Left kidney (tissue), 8 donors: ENCODE measurements at places on chromosomes 16 and 17.

DNA sequence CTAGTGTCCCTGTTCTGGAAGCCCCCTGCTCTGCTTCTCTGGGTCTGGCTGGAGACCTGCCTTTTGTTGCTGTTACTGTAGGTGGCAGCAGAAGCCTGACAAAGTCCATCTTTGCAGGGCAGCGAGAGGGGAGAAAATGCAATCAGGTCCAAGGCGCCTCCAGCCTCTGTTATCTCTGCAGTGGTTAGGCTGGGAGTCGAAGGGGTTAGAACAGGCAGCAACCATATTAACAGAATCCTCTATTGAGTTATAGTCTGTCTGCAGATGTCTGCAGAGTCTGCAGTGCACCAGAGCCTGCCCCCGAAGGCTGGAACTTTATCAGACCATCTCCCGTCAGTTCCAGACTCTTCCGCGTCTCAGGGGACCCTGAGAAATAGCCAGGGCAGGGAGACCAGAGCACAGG is 404.9 kb upstream of the EEF2KMT start:
- DNase-seq: no peak

GRCh38 chr17:16930571-16931317 is 41.2 kb downstream of the TNFRSF13B start:
- no peak for DNase-seq

DNA sequence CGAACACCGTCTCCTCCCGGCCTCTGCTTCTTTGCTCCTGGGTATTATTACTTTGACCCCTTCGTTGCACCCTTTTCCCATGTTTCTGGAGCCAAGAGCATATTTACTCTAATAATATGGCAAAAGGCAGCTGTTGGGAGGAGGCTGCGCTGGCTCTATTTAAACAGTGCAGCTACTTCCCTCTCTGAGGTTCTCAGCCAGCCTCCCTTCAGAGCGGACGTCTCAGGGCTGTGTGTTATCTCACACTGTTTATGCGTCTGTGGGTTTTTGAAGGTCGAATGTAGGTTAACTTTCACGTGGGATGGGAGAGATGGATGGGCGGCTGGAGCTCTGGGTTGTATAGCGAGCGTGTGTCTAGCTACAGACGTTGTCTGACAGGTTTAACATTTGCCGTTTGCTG is 45.3 kb downstream of the COX4I1 start:
- no peak for DNase-seq

GRCh38 chr17:65774787-65775186 is 213.3 kb upstream of the AXIN2 start:
- DNase-seq: no peak

DNA sequence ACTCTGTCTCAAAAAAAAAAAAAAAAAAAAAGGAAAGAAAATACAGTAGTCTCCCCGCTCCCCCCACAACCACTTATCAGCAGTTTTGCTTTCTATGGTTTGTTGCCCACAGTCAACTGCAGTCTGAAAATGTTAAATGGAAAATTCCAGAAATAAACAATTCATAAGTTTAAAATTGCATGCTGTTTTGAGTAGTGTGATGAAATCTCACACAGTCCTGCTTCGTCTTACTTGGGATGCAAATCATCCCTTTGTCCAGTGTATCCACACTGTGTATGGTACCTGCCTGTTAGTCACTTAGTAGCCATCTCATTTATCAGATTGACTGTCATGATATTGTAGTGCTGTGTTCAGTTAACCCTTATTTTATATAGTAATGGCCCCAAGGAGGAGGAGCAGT is 41.5 kb downstream of the NF1 start:
- DNase-seq: no peak

- DNase-seq: no peak
Observed at GRCh38 chr17:56021681-56022190, 131.5 kb upstream of the ANKFN1 start.

DNA sequence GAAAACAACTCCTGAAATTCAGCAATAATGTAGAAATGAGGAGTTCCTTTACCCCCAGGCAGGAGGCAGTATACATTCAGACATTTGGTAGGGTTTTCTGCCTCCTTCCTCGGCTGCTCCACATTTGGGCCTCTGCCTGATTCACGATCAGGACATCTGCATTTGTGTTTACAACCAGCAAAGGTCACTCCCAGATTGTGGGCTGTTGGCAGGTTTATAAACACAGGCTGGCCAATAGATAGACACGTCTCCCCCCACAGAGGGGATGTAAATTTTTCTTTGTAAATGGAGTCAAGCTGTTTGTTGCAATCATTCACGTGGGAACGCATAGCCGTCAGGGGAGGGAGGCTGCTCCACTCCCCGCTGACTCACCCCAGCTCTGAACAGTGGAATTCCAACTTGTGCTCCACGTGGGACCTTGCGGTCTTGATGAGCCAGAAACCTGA is 252.1 kb upstream of the N4BP1 start:
- DNase-seq: no peak

DNA sequence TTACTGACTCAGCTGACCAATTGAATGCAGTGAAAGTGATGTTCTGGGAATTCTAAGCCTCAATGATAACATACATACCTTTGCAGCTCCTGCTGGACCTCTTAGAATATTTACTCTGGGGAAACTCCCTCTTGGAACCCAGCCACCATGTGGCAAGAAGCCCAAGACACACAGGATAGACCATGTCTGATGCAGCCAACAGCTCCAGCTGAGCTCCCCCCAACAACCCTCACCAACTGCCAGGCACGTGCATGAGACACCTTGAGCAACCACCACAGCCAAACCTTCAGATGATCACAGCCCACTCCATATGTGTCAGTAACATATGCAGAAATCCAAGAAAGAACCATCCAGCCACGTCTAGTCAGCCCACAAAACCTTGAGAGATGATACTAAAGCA is 53.0 kb downstream of the XYLT1 start:
- no peak for DNase-seq

DNA sequence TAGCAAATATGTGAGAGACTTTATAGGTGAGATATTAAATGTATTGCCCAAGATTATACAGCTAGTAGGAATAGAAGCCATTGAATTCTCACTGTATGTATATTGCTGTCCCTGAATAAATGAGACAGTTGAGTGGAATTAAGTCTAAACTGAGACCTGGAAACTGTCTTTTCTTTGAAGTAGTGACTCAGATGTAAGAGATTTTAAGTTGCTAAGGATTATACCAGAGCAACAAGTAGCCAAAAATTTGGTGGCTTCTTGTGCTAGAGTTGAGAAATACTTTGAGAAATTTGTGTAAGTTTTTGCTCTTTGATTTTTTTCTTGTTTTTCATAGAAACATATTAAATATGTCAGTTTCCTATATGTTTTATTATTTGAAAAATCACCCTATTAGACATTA is 58.7 kb downstream of the TANC2 start:
- no peak for DNase-seq

- DNase-seq: no peak
Observed at GRCh38 chr16:23832882-23833281, 2.9 kb upstream of the PRKCB start.

DNA sequence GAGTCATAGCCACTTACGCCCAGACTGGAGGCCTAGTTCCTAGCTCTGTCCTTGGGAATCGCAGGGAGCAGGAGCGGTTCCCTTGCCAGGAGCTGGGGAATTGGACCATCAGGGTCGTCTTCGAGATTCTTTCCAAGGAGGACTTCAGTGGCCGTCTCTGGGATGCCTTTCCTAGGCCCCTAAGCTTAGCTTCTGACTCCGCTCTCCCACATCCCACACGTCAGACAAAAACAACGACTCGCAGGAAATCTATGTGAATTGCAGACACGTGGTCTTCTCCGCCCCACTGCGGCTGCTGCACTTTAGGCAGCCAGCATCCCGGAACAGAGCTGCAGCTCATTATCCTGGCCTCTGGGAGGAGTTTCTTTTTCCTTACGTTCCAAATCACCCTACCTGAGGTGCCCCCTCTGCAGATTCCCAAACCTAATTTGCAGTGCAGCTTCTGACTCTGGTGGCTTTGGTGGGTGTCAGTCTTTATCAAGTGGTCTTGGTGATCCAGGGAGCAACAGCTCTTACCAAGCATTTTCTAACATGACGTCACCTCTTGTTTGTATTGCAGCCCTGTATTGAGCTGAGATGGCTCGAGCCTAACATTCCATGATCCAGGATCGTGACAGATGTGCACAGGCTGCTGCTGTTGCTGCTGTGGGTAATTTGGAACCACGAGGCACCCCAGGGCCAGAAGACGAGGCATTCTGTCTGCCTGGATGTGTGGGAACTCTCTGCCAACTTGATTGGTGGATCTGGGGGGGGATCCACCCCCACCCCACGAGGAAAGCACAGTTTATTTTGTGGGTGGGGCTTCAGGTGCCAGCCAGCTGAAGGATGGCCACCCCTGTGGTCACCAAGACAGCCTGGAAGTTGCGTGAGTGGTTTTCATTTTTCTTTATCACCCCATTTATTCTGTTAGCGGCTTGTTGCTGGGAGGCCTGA is 1.1 kb downstream of the KATNB1 start:
- peak; percentile 66 for DNase-seq

DNA sequence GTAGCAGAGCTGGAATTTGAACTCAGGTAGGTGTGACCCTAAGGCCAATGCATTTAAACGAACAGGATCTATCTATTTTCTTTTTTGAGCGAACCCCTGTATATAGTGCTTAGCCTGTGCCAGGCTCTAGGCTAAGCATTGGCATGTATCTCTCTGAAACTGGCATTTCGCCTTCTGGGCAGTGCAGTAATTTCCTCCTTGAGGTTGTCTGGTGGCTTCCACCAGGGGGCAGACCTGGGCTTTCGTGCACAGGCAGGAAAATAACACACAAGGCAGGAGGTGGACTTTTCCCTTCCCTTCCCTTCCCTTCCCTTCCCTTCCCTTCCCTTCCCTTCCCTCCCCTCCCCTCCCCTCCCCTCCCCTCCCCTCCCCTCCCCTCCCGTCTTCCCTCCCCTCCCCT is 34.4 kb upstream of the PRKCB start:
- peak; percentile 42 for DNase-seq

DNA sequence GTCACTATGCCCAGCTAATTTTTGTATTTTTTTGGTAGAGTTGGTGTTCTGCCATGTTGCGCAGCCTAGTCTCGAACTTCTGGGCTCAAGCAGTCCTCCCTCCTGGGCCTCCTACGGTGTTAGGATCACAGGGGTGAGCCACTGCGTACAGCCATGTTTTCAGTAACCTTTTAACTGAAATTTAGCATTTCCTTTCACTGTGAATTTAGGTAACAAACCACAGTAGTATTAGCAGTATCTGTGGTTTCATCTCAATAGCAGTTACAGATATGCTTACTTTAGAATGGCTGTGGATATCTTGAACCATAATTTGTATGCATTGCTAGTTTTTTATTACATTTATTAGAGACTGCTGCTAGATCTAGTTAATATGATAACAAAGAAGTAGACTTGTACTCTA is 4.3 kb upstream of the RANGRF start:
- DNase-seq: no peak

GRCh38 chr16:87834005-87834667 is 35.2 kb downstream of the SLC7A5 start:
- no peak for DNase-seq

- no peak for DNase-seq
Observed at GRCh38 chr17:46818316-46818928, at the start of gene WNT3. Gene WNT3 (minus strand): TSS chr17:46818692. CDS start chr17:46818597, 95 bp downstream.

DNA sequence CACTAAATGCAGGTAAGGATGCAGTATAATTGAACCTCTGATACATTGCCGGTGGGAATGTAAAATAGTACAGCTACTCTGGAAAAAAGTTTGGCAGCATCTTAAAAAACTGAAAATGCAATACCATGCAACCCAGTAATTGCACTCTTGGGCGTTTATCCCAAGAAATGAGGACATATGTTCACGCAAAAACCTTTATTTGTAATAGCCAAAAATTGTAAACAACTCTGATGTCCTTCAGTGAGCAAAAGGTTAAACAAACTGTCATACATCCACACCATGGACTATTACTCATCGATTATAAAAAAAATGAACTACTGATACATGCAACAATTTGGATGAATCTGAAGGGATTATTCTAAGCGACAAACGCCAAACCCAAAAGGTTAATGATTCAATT is 16.9 kb downstream of the SYNRG start:
- no peak for DNase-seq

DNA sequence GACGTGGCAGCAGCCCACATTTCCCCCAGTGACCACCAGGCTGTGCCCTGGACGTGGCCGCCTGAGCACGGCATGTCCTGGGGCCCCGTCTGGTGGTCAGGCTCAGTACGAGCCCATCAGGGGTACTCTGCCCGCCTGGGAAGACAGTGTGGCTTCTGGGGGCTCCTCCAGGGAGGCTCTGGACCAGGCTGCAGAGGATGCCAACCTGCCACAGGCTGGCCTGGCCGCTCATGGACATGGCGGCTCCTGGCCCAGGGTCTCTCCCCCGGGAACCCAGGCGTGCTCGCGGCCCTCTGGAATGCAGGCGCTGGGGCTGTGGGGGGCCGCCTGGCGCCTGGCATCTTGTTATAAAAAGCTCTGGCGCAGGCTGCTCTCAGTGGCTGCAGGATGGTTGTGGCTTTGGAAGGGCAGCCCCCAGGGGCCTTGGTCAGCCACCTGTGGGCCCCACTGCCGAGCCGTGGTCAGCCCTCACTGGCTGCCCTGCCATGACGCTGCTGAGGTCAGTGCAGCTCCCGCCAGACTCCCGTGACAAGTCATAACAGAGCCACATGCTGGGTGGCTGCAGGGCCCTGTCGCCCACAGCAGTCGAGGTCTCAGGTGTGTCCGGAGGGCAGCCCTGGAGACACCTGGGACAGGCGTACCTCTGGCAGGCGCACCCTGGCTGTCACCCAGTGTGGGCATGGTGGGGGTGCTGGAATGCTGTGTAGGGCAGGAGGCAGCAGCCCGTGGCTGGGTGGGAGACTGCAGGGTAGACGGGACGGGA is 15.0 kb downstream of the CENPX start:
- DNase-seq: no peak

DNA sequence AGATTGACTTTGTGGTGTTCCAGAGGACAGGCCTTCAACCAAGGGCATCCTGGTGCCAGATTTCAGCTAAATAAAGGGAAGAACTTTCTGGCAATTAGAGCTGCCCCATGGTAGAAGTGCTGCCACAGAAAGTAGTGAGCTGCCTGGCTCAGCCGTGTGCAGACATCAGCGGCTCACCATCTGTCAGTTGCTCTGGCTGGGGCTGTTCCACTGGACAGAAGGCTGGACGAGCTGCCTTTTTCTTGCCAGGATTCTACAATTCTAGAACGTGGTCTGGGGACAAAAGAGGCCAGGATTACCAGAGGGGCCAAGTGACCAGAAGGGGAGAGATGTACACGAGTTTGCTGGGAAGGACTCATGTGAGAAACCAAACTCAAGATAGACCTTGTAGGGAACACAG is 107.0 kb upstream of the RPL38 start:
- no peak for DNase-seq
